ENCODE measurements at places on chromosomes 11 and 22.
A peak's percentile ranks its signal among the peaks of the same experiment; 100 is the strongest.

DNA sequence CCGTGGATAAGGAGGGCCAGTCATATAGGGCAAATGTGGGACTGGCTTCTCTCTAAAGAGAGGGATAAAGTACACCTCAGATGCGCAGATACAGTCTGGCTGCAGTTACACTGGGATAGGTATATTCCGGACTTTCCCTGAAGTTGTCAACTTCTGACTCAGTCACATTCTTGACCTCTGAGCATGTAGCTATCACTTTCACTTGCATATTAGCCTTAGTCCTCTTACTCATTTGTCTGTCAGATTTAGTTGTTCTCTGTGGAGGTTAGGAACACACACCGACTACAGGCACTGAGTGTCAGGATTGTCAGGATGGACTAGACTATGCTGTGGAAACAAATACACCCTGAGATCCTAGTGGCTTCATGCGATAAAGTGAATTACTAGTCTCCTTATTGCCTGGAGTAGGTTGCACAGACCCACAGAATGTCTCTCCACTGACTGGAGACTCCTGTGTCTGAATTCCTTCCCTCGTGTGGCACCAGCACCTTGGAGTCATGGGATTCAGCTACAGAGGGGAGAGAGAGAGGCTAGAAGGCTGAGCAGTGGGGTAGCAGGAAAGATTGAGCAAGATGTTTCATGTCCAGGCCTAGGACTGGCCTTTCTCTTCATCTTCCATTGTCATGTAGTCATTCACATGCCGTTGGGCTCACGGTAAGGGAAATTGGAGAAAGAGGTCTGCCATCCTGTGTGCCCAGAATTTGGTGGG is 654.3 kb downstream of the NTM start:
- DNase-seq, result no peak

- no peak for DNase-seq
Measured at GRCh38 chr22:30247974-30248373, 1.4 kb upstream of the LIF start.

DNA sequence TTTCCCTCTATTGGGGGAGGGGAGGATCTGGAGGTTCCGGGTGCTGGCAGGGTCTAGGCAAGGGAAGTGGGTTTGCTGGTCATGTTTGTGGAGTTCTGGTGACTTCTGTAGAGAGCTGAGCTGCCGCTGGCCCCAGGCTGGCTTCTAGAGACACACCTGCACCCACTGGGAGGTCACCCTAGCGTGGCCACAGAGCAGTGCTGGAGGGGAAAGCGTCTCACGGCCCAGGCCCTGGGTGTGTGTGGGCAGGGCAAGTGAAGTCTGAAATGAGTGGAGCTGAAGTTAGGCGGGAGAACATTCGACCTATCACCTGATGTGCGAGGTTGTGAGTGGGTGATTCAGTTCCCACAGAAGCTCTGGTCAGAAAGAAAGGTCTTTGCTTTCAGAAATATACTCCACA is 27.9 kb downstream of the SMIM38 start:
- DNase-seq, result no peak

- no peak for DNase-seq
Measured at GRCh38 chr11:92682952-92683351, 286.5 kb upstream of the MTNR1B start.

DNA sequence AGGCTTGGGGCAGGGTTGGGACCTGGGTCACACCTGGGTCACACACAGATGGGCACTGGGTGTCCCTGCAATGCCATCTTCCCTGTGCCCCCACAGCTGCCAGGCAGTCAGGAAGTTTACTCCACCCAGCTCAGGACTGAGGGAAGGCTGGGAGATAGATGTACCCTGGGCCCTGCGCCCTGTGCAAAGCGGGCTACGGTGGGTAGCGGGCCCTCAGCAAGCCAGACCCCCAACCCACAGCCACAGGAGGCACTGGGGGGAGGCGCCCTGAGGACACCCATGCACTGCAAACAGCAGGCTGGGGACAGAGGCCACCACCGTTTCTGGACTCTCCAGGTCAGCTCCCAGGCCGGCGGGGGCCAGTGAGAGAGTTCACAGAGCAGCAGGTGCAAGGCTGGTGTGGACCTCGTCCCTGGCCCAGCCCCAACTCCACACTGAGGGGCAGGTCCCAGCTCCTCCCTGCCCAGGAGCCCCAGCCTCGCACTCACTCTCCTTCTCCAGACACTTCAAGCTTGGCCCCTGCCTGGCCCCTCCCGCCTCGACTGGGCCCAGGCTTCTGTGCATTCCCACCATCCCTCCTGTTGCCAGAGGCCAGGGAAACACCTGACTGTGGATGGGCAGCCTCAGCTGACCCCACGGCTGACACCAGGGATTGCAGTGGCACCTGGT is 4.9 kb downstream of the DUSP8 start:
- DNase-seq, result no peak

DNA sequence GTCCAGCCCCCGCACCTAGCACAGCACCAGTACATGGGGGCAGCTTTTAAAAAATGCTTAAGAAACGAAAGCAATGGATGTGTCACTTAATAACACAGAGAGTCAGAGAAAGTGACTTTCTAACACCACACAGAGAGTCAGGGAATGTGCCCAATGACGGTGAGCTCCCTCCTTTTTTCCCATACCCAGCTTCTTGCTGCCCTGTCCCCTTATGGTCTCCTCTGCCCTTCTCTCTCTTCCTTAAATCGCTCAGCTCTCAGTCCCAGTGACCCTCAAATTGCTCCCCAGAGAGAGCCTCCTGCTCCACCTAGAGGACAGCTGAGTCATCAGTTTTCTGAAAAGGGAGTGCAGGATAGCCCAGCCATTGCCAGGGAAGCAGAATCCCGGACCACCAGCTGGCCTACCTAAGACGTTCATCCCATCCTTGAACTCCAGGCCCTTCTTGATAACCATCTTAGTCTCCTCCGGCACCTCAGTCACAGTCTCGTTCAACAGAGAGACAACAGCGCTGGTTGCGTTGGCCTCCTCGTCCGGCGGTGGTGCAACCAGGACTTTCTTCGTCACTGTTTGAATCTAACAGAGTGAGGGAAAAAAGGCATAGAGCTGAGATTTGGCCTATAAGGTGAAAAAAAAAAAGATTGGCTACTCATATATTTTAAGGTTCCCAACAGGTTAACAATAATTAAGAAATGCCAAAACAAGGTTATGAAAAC is 113.5 kb downstream of the SLC1A2 start:
- DNase-seq, result no peak

GRCh38 chr22:26972286-26972685 is 314.9 kb downstream of the MIAT start:
- DNase-seq, result no peak

GRCh38 chr11:10319702-10320558 is 15.1 kb downstream of the ADM start:
- DNase-seq, result no peak

DNA sequence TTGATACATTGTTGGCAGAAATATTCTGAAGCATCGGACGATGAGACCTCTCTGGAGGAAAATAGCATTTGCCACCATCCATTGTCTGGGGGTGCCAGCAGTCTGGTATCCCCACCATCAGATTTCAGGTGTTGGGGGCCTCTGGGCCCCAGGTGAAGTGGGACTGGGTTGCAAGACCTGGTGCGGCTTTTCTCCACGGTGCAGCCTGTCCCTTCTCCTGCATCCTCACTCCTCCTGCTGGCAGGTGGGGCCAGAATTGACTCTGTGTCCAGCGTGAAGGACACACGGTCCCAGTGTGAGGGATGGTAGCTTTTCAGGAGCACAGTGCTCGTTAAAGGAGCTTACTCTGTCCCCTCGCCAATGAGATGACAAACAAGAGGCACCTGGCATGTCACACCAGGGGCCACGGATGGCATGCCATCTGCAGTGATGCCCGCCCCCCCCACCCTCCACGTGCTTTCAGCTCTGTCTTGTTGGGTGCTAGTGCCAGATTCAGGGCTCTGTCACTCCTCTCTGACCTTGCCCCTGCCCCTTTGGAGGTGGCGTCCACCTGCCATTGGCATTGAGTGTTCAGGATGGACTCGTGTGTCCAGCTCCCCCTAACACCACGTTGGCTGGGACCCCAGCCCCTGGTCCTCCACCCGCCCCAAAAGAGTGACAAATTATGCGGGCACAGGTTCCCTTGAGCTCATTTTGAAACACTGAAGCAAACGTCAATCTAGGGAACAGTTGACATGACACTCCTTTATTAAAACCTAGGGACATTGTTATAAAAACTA is 62.4 kb downstream of the PARVG start:
- no peak for DNase-seq

DNA sequence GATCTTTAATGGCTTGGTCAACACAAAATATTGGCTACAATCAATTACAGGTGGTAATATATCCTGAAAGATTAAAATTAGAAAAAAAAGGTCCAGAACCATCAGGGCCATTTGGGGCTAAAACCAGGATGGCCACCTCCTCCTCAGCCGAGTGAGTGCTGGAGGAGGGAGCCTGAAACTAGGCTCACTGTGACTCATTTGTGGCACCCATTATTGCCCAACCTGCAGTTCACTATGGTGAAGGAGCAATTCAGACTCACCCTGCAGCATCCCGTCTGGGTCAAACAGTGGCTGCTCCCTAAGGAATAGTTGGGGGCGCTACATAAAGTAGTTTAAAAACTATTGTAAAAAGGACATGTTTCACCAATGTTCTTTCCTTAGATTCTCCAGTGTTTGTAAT is 60.7 kb downstream of the GLYATL1 start:
- DNase-seq, result no peak

GRCh38 chr11:43377389-43377788 is 18.7 kb downstream of the TTC17 start:
- no peak for DNase-seq

DNA sequence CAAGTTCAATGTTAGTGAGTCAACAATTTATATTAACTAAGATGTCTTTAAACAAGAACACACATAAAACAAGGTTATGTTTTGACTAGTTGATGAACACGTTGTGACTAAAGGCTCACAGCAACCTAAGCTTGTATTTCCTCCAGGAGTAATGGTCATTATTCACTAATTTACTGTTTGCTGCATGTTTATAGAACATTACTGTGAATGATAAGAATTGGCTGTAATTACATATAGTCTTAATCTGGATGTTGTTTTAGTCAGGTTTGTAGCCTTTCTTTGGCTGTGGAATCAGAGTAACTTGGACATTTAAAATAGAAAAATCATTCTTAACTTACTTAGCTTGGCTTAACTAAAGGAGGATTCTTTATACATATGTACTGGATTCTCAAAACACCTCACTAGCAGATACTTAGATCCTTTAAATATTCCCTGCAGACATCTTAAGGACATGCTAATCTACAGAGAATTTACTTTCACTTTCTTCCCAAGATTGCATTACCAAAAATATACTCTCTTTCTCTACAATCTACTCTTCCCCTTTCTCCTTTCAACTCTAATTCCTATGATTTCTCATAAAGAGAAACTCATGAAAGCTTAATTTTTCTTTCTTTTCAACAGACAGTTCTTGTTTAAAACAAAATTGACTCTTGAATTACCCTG is 319.7 kb upstream of the CTSC start:
- no peak for DNase-seq

DNA sequence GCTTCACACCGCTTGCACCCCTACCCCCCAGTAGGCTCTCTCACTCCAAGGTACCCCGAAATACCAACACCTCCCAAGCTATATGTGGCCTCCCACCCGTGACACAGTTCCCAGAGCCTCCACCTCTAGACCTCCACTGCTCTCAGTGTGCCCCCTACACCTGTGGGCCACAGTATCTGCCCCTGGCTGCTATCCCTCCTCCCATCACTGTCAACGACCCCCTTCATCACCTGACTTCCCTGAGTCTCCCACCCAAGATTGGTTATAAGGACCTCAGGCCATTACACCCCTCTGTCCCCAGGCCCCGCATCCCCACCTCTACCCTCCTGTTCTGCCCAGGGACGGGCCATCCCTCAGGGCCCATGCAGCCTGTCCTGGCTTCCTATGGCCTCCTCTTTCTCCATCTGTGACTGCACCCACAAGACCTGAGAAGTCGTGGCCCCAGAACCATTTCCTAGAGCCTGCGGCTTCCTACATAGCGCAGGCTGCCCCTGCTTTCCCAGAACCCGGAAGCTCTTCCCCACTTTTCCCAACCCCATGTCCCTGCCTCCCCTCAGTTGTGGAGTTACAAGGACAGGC is 734 bp downstream of the ACR start:
- no peak for DNase-seq

DNA sequence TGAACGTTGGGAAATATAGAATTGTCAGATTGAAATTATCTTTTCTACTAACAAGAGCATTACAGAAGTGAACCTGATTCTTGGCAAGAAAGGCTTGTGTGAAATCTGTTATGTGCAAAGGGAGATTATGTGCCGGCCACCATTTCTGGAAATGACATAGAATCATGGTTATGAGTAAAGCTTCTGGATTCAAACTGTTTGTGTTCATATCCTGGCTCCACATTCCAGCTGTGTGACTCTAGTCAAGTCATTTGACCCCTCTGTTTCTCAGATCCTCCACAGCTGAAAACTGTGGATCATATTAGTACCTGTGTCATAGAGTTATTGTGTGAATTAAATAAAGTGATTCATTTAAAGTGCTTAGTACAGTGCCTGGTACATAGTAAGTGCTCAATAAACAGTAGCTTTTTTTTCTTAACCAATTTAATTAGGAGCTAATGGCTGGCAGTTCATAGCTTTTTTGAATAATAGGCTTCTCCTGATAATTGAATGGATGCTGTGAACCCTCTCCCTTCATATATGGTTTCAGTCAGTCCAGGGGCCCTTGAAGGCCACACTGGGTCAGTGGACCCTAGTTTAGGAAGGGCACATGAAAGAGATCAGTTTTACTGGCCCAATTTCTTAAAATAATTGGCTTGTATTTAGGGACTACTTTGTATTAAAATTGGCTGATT is 34.6 kb downstream of the EHF start:
- DNase-seq, result no peak

- no peak for DNase-seq
Measured at GRCh38 chr11:92758241-92758780, 211.1 kb upstream of the MTNR1B start.

GRCh38 chr11:1205121-1205986 is 17.5 kb upstream of the MUC5B start:
- DNase-seq, result no peak

- no peak for DNase-seq
Measured at GRCh38 chr11:86403458-86403857, 28.8 kb downstream of the CCDC81 start.

- no peak for DNase-seq
Measured at GRCh38 chr11:19719960-19720359, 7.3 kb downstream of the NAV2 start.

GRCh38 chr11:20097319-20098221 is 62.7 kb downstream of the DBX1 start:
- DNase-seq, result no peak

GRCh38 chr22:20657963-20658362 is 116.0 kb upstream of the SERPIND1 start:
- DNase-seq, result no peak

GRCh38 chr11:44860346-44860745 is 90.3 kb downstream of the TP53I11 start:
- DNase-seq, result no peak

- DNase-seq, result no peak
Measured at GRCh38 chr11:113148652-113149051, 165.7 kb upstream of the TTC12 start.

DNA sequence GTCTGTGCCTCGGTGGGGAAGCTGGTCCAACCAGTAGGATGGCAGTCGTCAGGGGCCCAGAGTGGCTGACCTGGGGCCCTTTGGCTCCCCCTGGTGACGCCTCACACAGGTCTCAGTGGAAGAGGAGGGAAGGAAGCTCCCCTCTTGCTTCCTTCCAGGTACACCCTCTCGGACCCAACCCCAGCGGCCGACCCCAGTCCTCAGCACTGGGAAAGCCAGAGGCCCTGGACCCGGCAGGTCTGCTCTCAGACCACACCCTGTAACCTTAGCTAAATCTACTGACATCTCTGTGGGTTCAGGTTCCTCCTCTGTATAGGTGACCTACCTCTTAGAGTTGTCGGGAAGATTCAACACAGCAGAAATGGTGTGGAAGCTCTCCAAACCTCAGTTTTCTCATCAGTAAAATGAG is 3.4 kb upstream of the SCUBE1 start:
- DNase-seq, result peak; percentile 24

- DNase-seq, result no peak
Measured at GRCh38 chr22:44583061-44583760, 85.2 kb upstream of the RTL6 start.
